ENCODE measurements at places on chromosomes 1 and 21.

GRCh38 chr1:30834253-30834652 is 74.3 kb downstream of the SDC3 start:
- DNase-seq = no peak

GRCh38 chr21:27047658-27048314 is 80.9 kb upstream of the ADAMTS5 start:
- no peak for DNase-seq

DNA sequence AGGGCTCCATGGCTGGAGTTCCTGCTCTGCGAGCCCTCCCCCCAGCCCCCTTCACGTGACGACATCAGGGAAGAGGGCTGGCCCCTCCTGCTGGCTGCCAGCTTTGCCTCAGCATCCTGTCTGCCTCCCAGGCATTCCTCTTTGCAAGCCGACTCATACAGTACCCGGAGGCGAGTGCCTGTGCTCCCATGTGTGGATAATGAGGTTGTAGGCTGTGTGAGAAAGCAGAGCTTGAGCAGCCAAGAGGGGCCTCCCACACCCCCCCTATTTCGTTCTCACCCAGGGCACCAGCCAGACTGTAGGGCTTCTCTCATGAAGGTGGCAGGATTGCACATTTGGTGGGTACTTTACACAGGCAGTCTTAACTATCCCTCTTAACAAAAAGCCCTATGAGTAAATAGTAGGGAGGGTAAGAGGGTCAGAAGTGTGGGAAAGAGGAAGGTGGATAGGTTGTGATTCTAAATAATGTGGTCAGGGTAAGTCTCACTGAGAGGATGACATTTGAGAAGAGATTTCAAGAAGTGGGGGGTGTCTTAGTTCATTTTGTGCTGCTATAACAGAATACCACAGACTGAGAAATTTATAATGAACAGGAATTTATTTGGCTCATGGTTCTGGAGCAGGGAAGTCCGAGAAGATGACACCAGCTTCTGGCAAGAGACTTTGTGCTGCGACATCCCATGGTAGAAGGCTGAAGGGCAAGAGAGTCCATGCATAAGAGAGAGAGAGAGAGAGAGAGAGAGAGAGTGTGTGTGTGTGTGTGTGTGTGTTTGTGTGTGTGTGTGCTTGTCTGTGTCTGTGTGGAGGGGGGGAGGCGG is 113.5 kb downstream of the OMA1 start:
- no peak for DNase-seq

- DNase-seq = peak; percentile 54
Observed at GRCh38 chr1:9721606-9722377, 70.3 kb downstream of the PIK3CD start.

DNA sequence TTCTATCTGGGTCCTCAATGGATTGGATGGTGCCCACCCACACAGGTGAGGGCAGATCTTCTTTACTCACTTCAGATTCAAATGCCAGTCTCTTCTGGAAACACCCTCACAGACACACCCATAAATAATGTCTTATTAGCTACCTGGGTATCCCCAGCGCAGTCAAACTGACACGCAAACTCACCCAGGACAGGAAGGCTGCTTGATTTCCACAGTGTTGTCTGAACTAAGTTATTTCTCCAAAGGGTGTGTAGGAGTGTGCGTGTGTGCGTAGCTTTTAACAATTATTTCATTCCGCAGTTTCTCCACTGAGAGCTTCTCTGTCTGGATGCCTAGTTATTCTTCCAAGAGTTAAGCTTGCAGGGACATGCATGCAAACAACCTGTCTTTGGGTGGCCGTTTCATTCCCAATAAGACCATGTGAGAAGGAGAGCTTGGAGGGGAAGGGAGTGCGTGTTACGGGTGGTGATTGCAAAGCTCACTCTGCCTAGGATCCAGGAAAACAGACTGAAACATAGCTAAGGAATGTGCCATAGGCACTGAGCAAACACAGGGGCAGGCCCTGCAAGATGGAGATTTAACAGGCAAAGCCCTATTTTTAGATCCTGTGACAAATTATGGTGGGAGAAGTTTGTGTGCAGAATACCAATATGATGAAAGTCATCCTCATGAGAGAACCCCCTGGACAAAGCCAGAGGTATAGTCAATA is 269.7 kb downstream of the DYRK1A start:
- DNase-seq = no peak

DNA sequence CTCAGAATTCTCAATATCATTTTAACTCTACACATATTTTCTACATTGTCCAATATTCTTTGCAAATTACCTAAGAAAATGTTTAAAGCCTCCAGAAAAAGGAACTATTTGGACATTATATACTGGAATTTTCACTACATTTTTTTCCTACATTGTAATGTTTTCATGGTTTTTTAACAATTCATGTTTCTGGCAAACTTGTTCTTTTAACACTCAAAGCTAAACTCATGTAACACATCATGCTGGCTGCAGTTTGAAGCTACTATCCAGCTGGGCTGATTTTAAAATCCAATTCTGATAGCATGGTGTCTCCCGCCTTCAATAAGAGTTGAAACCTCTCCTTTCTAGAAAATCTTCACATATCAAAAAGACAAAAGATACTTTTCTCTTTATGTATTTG is 52.0 kb downstream of the TGFBR3 start:
- no peak for DNase-seq

GRCh38 chr1:184959626-184960025 is 14.7 kb downstream of the NIBAN1 start:
- no peak for DNase-seq

Measured in stimulated activated CD8-positive, alpha-beta memory T cell treated with anti-CD3 and anti-CD28 coated beads, Interleukin-4, amount 100 ng/mL, for 4 hours (primary cell).